ENCODE measurements at places on chromosomes 13 and 19. TPM values are rescaled to one million over a fixed set of nuclear protein-coding genes. Genes with fewer than 3 reads are reported as not detected.

DNA sequence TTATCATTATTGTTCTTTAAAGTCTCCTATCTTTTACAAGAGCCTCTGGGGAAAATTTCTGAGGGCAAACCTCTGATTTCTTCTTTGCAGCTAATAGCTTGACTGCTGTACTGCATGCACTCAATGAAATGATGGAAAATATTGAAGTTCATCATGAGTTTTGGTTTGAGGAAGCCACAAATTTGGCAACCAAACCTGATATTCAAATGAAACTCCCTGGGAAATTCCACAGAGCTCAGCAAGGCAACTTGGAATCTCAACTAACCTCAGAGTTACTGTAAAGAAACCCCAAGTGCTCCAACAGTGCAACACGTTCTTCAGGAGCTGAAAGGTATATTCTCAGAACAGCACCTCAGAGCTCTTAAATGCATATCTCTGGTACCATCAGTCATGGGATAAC is 14.2 kb upstream of the RNF6 start:
- no peaks in the 10 kb centered on the region for H3K36me3 ChIP-seq
- DNase-seq: no peak
- no peak overlapping the region for H3K27ac ChIP-seq
- H3K27me3 ChIP-seq: peaks cover 10% of the 10 kb centered on the region
- H3K4me3 ChIP-seq: no peak overlapping the region

Gene FLT1
- 112 TPM for total RNA-seq

Gene KLK8
- total RNA-seq: not detected

DNA sequence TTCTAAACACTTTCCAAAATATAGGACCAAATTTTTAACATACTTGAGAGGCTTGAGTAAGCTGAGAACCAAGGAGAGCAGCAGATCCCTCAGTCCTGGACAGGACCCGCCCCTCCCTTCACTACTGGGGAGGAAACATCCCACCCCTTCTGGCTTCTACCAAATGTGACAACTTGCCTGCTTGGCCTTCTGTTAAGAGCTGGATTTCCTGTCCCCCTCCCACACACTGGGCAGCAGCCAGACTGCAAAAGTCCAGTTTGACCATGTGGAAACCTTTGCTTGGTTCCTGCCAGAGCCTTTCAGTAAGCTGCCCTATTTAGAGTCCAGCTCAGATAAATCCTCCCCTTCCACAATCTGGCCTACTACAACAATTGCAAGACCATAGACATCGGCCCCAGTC is 84.3 kb downstream of the FGF14 start:
- DNase-seq: no peak
- no peaks in the 10 kb centered on the region for H3K4me1 ChIP-seq
- no peaks in the 10 kb centered on the region for H3K36me3 ChIP-seq
- no peaks in the 10 kb centered on the region for H3K27me3 ChIP-seq
- H3K4me3 ChIP-seq: no peak overlapping the region

DNA sequence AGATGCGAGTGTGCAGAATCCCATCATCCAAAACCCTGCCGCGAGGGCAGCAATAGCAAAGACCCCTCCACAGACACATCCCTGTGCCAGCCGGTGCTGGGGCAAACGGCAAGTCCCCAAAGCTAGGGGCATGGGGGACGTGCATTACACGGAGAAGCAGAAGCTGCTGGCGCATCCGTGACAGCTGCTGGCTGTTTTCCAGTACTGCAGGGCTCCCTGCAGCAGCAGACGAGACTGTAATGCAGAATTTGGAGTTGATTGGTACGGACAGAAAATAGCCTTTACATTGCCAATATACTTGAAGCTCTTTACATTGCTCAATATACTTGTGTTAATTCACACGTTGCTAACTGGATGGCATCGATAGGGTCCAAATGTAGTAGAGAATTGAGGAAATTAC is 77.2 kb upstream of the TMTC4 start:
- peaks cover 2% of the 10 kb centered on the region for H3K27me3 ChIP-seq
- H3K4me3 ChIP-seq: no peak overlapping the region
- no peaks in the 10 kb centered on the region for H3K4me1 ChIP-seq
- H3K36me3 ChIP-seq: no peaks in the 10 kb centered on the region
- no peak overlapping the region for H3K27ac ChIP-seq
- no peak for DNase-seq
